Activated naive CD4-positive, alpha-beta T cell treated with anti-CD3 and anti-CD28 coated beads, Interleukin-2, amount 50 U/mL, for 16 hours (primary cell): ENCODE measurements at places on chromosomes 3 and 15.

- peak; percentile 7 for DNase-seq
Observed at GRCh38 chr15:77002436-77002835, 7.5 kb downstream of the PSTPIP1 start.

- DNase-seq: no peak
Observed at GRCh38 chr3:134430174-134430573, 55.6 kb downstream of the ANAPC13 start.

DNA sequence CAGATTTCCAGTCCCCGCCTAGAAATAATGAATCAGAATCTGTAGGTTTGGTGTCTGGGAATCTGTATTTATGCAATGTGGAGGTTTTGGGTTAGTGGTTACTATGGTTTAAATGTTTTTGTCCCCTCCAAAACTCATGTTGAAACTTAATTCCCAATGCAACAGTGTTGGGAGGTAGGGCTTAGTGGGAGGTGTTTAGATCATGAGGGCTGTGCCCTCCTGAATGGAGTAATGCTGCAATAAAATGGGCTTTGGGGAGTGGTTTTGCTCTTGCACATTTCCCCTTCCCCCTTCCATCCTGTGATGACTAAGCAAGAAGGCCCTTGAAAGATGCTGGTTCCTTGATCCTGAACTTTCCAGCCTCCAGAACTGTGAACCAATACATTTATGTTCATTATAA lies 9.2 kb upstream of the RFC4 start:
- no peak for DNase-seq

GRCh38 chr15:69593981-69594966 lies 141.7 kb downstream of the RPLP1 start:
- no peak for DNase-seq

- DNase-seq: no peak
Observed at GRCh38 chr15:47503876-47504275, 213.4 kb upstream of the SEMA6D start.

DNA sequence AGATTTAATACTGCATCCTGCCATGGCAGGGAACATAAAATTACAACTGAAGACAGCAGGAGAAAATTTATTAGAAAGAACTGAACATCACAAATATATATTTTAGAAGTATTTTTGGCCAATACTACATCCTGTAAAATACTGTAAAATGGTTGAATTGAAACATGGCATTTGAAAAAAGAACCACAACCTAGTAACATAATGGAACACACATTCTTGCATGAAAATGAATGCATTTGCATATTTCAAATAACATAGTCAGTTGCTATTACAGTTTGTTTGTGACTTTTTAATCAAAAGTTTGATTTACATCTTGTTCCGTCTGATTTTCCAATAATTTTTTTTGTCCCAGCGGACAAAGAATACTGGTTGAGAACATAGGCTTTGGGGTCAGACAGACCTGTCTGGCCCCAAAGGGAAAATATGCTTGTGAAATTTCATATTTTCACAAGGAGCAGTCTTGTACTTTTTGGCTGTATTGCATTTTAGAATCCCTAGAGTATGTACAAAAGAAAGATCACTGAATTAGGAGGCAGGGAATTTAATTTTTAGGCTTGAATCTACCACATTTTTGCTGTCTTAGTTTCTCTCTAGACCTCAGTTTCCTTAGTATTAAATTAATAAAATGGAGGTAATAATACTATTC lies 268.8 kb downstream of the ADAMTSL3 start:
- DNase-seq: no peak

DNA sequence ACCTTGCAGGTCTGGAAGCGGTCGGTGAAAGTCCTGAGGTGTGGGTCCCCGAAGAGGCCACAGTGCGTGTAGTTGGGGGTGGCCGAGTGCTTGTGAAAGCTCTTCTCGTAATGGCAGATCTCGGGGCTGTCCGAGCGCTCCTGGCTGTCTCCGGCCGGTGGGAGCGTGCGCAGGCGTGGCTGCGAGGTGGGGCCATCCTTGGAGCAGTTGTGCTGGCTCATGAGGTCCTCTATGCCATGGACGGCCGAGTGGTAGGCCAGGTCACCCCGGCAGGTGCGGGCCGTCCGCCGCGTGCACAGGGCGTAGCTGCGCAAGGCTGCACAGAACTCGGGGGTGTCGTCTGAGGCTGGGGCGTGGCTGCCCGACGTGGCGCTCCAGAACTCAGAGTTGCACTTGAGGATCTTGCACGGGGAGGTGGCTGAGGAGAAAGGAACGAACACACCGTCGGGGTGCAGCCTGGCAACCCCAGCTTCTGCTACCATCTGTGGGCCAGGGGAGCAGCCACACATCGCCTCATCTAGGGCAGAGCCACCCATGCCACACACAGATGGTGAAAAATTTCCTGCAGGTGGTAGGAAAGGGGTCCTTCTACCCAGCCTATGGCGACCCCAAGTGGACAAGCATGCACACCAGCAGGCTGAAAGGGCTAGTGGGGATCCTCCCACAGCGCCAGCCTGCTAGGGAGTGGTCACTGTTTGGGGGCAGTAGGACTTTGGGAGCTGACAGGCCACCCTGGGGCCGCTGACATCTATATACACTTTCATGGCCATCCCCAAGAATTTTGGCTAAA lies 36.7 kb downstream of the RGMA start:
- DNase-seq: no peak

GRCh38 chr15:34011481-34011880 lies 27.5 kb downstream of the AVEN start:
- DNase-seq: no peak

DNA sequence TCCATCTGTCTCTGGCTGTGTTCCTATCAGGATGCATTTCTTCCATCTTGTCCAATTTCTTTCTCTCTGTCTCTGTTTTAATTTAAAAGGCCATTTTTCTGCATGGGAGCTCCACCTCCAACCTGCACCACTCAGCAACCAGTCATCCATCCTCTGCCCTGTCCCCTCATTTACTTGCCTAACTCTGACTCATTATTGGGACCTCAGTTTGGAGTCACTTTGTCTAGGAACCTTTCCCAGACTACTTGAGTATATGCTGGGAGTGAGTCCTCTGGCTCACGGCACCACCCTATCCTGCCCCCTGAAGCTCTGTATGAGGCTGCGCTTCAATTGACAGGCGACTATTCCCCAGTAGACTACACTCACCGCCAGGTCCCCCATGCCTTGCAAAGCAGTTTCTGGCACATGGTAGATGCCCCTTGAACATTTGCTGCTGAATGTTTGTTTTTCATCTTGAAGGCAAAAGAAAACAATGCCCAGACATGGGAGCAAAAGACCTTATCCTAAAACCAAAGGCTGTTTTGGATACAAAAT lies 513.3 kb upstream of the CFAP20DC start:
- DNase-seq: no peak

DNA sequence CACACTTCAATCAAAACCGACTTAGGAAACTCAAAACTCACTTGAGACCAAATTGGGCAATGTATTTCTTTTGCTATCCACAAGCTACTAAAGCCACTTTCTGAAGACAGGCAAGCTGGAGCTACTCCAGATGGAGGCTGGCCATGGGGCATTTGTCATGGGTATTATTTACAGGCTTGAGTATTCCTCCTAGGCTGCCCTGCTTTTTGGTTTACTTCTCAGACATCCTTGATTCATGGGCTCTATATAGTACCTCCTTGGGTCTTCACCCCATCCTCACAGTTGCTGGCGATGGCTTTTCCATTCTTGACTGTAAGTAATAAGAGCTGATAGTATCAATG lies 18.6 kb upstream of the SYNM start:
- DNase-seq: no peak

- DNase-seq: no peak
Observed at GRCh38 chr3:188627652-188628051, 473.7 kb downstream of the LPP start.

- DNase-seq: no peak
Observed at GRCh38 chr15:74133694-74134386, 3.5 kb downstream of the ISLR2 start.

DNA sequence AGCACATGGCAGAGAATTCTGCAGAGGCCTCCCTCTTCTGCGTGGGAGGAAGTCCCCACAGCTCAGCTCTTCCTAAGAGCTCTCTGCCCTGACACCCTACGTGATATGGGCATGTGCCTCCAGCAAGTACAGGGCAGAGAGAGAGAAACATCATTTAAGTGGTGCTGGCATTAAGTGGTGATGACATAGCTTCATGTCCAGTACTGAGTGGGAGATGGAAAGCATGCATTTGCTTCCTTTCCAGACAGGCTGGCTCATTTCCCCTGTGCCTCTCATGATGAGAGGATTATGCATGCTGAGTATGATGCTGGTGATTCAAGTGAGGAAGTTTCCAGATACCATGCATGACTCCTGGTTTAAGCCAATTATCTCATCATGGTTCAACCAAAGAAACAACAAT lies 26.9 kb downstream of the BFSP2 start:
- no peak for DNase-seq

- DNase-seq: no peak
Observed at GRCh38 chr3:38457111-38458003, 3.7 kb downstream of the ACVR2B start.

GRCh38 chr3:195882002-195882441 lies 26.3 kb downstream of the TNK2 start:
- no peak for DNase-seq

- DNase-seq: no peak
Observed at GRCh38 chr3:108239082-108239481, 16.9 kb upstream of the IFT57 start.
